ENCODE measurements at places on chromosomes 4 and X. TPM values are rescaled to one million over a fixed set of nuclear protein-coding genes. Genes with fewer than 3 reads are reported as not detected.

ANXA10 gene
- total RNA-seq: not detected

- H3K36me3 ChIP-seq: no peaks in the 10 kb centered on the region
- H3K4me1 ChIP-seq: peaks cover 10% of the 10 kb centered on the region
- DNase-seq: no peak
- H3K27ac ChIP-seq: peak overlapping the region; percentile 87
- H3K4me3 ChIP-seq: no peak overlapping the region
Observed at GRCh38 chr4:134622199-134622598, 420.6 kb upstream of the PABPC4L start.

GRCh38 chrX:30483996-30484395, 93.6 kb downstream of the TASL start:
- no peak for DNase-seq
- H3K27ac ChIP-seq: no peak overlapping the region
- no peak overlapping the region for H3K4me3 ChIP-seq

- no peak for DNase-seq
- peaks cover 47% of the 10 kb centered on the region for H3K4me1 ChIP-seq
- no peaks in the 10 kb centered on the region for H3K36me3 ChIP-seq
- H3K27ac ChIP-seq: no peak overlapping the region
- no peak overlapping the region for H3K4me3 ChIP-seq
Observed at GRCh38 chr4:73701116-73701515, 39.3 kb upstream of the CXCL8 start.

MAGEE1 gene
- 4.4 TPM for total RNA-seq

DNA sequence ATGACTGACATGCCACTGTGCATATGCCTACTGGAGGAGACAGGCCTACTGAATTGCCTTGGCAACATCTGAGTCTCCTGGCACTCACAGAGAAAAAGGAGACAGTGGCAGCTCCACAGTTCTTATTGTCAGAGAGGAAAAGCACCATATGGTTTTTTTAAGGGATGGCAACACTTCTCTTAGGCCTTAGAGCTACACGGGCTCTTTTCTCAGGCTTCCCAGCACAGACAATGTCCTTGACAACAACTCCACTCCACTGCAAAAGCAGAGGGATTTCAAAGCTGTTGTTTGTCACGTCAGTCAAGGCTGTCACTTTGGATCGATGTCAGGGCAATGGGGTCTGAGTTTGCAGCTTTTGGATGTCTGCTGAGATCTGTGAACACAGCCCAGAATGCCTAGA, 4.7 kb upstream of the CLCN4 start:
- peaks cover 8% of the 10 kb centered on the region for H3K4me1 ChIP-seq
- no peaks in the 10 kb centered on the region for H3K36me3 ChIP-seq
- H3K4me3 ChIP-seq: no peak overlapping the region
- H3K27ac ChIP-seq: no peak overlapping the region
- no peak for DNase-seq
- H3K27me3 ChIP-seq: no peaks in the 10 kb centered on the region

- H3K27ac ChIP-seq: peak overlapping the region; percentile 27
- H3K4me3 ChIP-seq: no peak overlapping the region
- H3K4me1 ChIP-seq: peaks cover 48% of the 10 kb centered on the region
- DNase-seq: peak; percentile 91
- no peaks in the 10 kb centered on the region for H3K36me3 ChIP-seq
- H3K27me3 ChIP-seq: no peaks in the 10 kb centered on the region
Observed at GRCh38 chr4:1194010-1194900, 21.9 kb upstream of the SPON2 start.

- no peak for DNase-seq
- H3K27me3 ChIP-seq: no peaks in the 10 kb centered on the region
- peaks cover 25% of the 10 kb centered on the region for H3K4me1 ChIP-seq
- H3K27ac ChIP-seq: peak overlapping the region; percentile 76
Observed at GRCh38 chr4:15470128-15470475, 420 bp downstream of the CC2D2A start.

GAB1 gene
- total RNA-seq: 52.2 TPM

DNA sequence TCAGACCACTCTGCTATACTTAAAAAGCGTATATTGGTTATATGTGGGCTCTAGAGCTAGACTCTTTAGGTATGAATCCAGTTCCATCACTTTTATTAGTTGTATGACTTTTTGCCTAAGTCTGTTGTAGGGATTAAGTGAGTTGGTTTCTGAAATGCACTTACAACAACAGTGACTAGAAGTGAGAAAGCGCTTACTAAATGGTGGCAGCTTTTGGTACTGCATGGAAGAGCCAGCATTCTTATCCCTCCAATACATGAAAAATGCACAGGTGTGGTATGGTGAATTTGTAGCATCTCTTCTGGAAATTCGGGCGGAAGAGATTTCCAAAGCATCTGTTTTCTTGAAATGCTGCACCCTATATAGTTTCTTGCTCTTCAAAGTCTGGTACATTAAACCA, 117.1 kb downstream of the SPANXA1 start:
- no peak overlapping the region for H3K27ac ChIP-seq
- H3K27me3 ChIP-seq: no peaks in the 10 kb centered on the region
- peaks cover 16% of the 10 kb centered on the region for H3K4me1 ChIP-seq
- no peak overlapping the region for H3K4me3 ChIP-seq

GRCh38 chrX:112769034-112769433, 71.6 kb downstream of the AMOT start:
- H3K27me3 ChIP-seq: no peaks in the 10 kb centered on the region
- no peak overlapping the region for H3K4me3 ChIP-seq
- H3K36me3 ChIP-seq: no peaks in the 10 kb centered on the region
- no peak for DNase-seq
- H3K4me1 ChIP-seq: no peaks in the 10 kb centered on the region
- no peak overlapping the region for H3K27ac ChIP-seq

DNA sequence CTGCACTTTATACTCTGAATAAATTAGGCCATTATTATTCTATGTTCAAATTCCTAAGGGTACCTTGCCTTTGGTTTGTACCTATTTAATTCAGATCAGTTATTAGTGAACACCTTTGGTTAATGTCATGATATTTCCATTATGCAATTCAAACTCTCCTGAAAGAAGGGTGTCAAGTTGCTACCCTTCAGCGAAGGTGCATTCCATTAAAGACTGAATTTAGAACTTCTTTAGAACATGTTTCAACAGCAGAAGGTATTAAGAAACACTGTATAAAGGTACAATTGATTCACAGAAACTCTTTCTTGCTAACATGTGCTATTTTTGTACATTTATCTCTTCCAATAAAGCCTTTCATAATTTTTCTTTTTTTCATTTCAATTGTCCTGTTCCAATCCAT, 1545.4 kb upstream of the PCDH10 start:
- no peaks in the 10 kb centered on the region for H3K36me3 ChIP-seq
- no peak overlapping the region for H3K4me3 ChIP-seq
- no peak overlapping the region for H3K27ac ChIP-seq

DNA sequence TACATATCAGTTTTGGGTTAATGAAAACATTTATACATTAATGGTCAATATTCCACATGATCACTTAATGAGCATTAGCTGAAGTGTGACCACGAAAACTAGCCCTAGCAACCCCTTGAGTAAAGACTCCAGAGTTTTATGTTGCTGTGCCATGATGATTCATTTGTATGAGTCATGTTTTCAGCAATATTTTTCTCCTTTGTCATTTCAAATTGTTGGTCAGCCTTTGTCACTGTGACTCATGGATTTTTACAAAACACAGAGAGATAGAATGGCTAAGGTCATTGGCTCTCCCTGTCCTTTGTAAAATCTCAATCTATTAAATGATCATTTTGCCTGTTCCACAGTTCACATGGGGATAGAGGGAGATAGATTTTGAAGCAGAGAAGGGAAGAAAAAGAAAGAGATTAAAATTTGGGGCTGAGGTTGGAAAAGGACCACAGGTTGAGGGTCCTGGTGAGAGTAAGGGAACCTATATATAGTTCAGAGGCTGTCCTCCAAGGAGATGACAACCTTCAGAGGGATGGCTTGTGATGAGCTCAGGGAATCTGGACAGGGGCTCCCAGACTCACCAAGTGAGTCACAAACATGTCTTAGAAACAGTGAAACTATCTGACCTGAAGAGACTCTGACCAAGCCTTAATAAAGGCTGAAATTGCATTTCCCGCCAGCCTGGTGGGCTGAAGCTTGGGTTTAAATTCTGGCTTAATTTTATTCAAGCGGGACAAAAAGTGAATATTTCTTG, 25.6 kb downstream of the NR0B1 start:
- H3K27ac ChIP-seq: peak overlapping the region; percentile 92
- no peak overlapping the region for H3K4me3 ChIP-seq
- no peak for DNase-seq
- H3K4me1 ChIP-seq: peaks cover 21% of the 10 kb centered on the region
- H3K36me3 ChIP-seq: no peaks in the 10 kb centered on the region

GRCh38 chr4:159027535-159027934, 75.3 kb upstream of the RAPGEF2 start:
- no peak overlapping the region for H3K4me3 ChIP-seq
- no peaks in the 10 kb centered on the region for H3K27me3 ChIP-seq
- DNase-seq: no peak
- H3K27ac ChIP-seq: peak overlapping the region; percentile 89
- peaks cover 23% of the 10 kb centered on the region for H3K4me1 ChIP-seq

- no peaks in the 10 kb centered on the region for H3K4me1 ChIP-seq
- no peak for DNase-seq
- H3K27ac ChIP-seq: no peak overlapping the region
- H3K4me3 ChIP-seq: no peak overlapping the region
Observed at GRCh38 chr4:21377046-21377445, 571.5 kb downstream of the KCNIP4 start.

- H3K27ac ChIP-seq: no peak overlapping the region
- no peaks in the 10 kb centered on the region for H3K36me3 ChIP-seq
- H3K27me3 ChIP-seq: peaks cover 3% of the 10 kb centered on the region
- no peaks in the 10 kb centered on the region for H3K4me1 ChIP-seq
Observed at GRCh38 chrX:124190440-124190839, 142.0 kb upstream of the TEX13D start.

DNA sequence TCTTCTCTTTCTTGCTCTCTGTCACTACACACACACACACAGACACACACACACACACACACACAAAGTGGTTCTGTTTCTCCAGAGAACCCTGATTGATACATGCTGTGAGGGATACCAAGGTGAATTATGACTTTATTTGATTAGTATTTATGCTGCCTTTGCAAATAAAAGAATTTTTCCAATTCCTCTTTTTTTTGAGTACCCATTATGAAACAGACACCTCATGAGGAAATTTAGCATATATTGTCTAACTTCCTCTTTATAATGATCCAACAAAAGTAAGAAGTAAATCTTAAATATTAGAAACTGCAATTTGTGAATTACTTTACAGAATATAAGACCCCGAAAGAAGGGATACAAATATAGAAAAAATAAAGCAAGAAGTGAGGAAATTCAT, 14.3 kb upstream of the RAB28 start:
- no peak overlapping the region for H3K27ac ChIP-seq
- H3K4me3 ChIP-seq: no peak overlapping the region
- peaks cover 22% of the 10 kb centered on the region for H3K27me3 ChIP-seq
- no peaks in the 10 kb centered on the region for H3K4me1 ChIP-seq
- H3K36me3 ChIP-seq: no peaks in the 10 kb centered on the region

DNA sequence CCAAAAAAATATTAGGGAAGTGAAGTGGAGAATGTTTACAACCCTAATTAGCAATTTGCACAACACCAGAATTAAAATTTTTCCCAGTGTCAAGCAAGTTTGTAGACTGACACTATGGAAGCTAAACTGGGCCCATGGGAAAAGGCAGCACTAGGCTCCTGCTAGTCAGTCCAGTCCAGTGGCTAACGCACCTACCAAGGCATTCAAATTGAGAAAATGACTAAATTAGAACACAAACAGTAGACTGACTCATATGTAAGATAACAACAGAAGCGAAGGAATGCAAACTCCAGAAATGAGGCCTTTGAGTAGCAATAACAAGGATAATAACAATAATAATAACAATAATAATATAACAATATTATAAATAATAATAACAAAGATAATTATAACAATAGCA, 90.7 kb downstream of the GRIA3 start:
- no peaks in the 10 kb centered on the region for H3K27me3 ChIP-seq
- H3K27ac ChIP-seq: no peak overlapping the region
- no peaks in the 10 kb centered on the region for H3K36me3 ChIP-seq
- H3K4me1 ChIP-seq: no peaks in the 10 kb centered on the region

DNA sequence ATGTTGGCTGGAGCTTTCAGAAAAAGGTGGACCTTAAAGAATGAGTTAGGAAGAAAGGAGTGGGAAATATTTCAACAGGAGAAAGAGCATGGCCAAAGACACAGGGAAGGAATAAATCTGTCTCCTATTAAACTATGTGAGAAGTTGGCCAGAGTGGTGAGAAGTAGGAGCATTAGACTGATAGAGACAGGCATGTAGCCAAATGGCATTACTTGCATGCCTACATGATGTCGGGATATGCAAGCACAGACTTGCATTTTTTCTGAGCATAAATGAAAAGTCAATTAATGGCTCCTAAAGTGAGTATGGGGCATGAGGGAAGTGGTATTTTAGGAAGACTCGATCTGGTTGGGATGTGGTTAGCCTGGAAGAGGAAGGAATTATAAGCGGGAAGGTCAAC, 279.6 kb upstream of the PITX2 start:
- H3K36me3 ChIP-seq: no peaks in the 10 kb centered on the region
- no peak overlapping the region for H3K27ac ChIP-seq
- H3K27me3 ChIP-seq: peaks cover 24% of the 10 kb centered on the region
- no peak overlapping the region for H3K4me3 ChIP-seq

GRCh38 chr4:74202062-74202586, 44.2 kb downstream of the MTHFD2L start:
- H3K36me3 ChIP-seq: no peaks in the 10 kb centered on the region
- H3K27me3 ChIP-seq: no peaks in the 10 kb centered on the region
- H3K4me1 ChIP-seq: peaks cover 38% of the 10 kb centered on the region
- H3K4me3 ChIP-seq: no peak overlapping the region
- DNase-seq: no peak
- no peak overlapping the region for H3K27ac ChIP-seq

AFP gene
- total RNA-seq: 1.3 TPM

PNMA6F gene
- total RNA-seq: not detected

DNA sequence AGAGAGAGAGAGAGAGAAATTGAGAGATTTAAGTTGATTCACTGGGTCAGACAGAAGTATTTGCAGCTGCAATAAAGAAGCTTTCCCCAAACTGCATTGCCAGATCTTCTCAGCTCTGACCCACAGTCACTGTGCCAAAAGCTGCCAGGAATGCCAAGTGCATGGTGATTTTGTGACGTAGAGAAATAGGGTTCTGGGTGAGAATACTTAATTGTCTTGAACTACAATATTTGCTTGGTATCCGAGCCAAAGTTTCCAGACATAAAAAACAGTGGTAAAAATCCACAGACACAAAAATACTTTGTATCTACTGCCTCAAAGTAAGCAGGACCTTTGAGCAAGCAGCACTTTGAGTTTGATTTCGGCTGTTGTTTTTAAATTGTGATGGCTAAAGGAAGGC, 331.1 kb downstream of the GRID2 start:
- no peak overlapping the region for H3K27ac ChIP-seq
- no peak for DNase-seq
- H3K4me3 ChIP-seq: no peak overlapping the region
- H3K36me3 ChIP-seq: no peaks in the 10 kb centered on the region

Measured in chondrocyte (in vitro differentiated cells).